ENCODE measurements at places on chromosomes 4 and X. TPM values are rescaled to one million over a fixed set of nuclear protein-coding genes. Genes with fewer than 3 reads are reported as not detected.

The PQBP1 gene
- total RNA-seq, result 68.2 TPM

The KLHL4 gene
- 3.4 TPM for total RNA-seq

The FMR1NB gene
- not detected for total RNA-seq

The COL4A6 gene
- total RNA-seq, result 1.4 TPM

The PRDM8 gene
- 0.52 TPM for total RNA-seq

The FRMPD3 gene
- 0.39 TPM for total RNA-seq

The HDX gene
- total RNA-seq, result 5.5 TPM

The BMPR1B gene
- total RNA-seq, result 3.3 TPM

The RASL11B gene
- total RNA-seq, result 3.4 TPM

The EVC gene
- total RNA-seq, result 29.3 TPM

Measured in left lung (tissue), 14 donors.